ENCODE measurements at places on chromosomes 6 and 20. TPM values are rescaled to one million over a fixed set of nuclear protein-coding genes. Genes with fewer than 3 reads are reported as not detected.

- no peak overlapping the region for H3K27ac ChIP-seq
- no peak for DNase-seq
- H3K4me3 ChIP-seq = no peak overlapping the region
- H3K27me3 ChIP-seq = peaks cover 61% of the 10 kb centered on the region
Measured at GRCh38 chr6:7502743-7503142, 38.7 kb upstream of the DSP start.

DNA sequence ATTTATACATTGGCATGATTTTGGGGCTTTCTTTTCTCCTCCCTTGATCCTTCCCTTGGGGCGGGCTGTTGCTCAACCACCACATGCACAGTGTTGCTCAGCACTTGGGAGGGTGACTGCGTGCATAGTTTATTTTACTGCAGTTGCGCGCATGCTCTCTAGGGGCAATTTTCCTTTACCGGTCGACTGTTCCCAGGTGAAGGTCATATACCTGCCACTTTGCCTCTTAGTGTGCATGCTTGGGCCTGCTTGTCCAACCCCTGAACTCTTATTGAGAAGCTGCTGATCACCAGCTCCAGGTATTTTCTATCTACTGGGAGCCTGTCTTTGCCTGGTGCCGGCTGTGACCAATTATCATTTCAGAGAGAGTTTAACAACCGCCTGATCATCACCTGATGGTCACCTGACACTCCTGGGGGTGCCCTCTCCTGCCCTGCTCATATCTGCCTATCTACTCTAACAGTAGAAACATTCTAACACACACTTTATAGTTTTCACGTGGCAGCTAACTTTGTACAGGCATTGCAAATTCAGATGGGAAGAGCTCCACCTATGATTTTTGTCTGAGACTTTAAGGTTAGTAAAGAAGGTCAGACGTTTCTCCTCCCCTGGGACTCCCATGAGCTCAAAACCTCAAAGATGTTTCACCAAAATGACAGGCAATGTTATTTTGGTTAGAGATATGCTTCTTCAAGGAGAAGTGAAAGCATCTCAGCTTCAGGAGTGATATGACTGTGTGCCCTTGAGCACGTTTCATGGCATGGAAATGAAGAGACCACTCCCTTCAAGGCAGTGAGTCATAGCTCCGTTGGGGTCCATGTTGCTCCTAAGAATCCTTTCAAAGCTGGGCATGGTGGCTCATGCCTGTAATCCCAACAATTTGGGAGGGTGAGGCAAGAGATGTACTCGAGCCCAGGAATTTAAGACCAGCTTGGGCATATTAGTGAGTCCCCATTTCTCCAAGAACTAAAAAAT is 227.5 kb upstream of the MYLIP start:
- H3K36me3 ChIP-seq = no peaks in the 10 kb centered on the region
- peaks cover 4% of the 10 kb centered on the region for H3K27me3 ChIP-seq
- no peak overlapping the region for H3K4me3 ChIP-seq
- H3K27ac ChIP-seq = no peak overlapping the region
- DNase-seq = no peak

CRISP1 gene
- not detected for total RNA-seq

SEC63 gene
- 86.7 TPM for total RNA-seq

DNA sequence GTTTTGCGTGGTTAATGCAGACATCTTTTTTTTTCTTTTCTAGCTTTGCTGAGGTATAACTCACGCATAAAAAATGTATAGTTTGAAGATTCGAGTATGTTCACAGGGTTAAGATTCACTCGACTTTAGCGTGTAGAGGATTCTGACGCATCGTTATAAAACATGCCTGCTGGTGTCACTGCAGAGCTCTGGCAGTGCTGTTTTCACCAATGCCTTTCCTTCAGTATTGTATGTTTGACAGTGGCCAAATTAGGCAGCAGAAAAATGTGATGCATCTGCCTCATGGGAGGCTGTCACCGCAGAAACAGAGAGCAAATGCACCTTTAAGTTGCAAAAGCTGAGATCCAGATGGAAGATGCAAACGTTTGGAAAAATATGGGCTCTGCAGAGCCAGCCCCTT is 18.0 kb upstream of the SIRPB2 start:
- no peaks in the 10 kb centered on the region for H3K4me1 ChIP-seq
- no peak for DNase-seq
- H3K27me3 ChIP-seq = peaks cover 59% of the 10 kb centered on the region
- no peak overlapping the region for H3K27ac ChIP-seq

HLA-DQB1 gene
- 15.7 TPM for total RNA-seq

DNA sequence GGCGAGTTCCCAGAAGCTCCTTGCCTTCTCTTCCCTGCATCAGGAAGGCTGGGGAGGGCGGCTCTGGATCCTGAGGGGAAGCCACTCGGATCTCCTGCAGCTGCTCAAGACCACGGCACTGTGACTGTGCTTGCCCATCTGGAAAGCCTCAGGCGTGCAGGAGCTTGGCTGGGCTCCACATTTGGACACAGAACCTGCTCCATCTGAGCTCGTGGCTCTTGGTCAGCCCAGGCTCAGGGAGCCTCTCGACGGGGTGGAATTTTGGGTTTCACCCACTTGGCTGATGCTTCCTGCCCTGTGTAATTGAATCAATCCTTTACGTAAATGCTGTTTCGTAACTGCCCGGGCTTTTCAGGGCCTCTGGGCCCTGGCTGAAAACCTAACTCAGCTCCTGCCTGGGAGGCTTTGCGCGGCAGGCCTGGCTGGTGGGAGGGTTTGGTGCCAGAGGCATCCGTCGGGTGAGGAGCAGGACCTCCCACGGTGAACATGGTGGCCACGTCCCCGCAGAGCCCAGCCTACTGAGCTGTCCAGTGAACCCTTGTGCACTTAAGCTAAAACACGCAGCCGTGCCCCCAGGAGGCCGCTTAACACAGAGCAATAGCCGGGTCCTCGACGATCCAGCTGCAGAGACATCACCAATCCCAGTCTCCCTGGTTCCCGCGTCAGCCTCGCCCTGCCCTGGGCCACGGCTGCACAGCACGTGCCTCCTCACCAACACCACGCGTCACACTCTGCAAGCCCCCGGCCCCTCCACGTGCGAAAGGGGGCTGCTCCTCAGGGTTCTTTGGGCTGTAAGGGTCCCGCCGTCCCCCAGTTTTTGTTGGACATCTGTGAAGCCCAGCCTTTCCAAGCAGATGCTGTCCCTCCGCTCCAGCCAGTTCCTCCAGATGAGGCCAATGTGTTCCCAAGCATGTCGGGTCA is 241.0 kb downstream of the DLL1 start:
- peaks cover 2% of the 10 kb centered on the region for H3K4me1 ChIP-seq
- H3K36me3 ChIP-seq = no peaks in the 10 kb centered on the region
- DNase-seq = no peak
- peak overlapping the region; percentile 70 for H3K4me3 ChIP-seq

- no peak overlapping the region for H3K27ac ChIP-seq
- H3K36me3 ChIP-seq = no peaks in the 10 kb centered on the region
- no peaks in the 10 kb centered on the region for H3K4me1 ChIP-seq
- no peak for DNase-seq
- peaks cover 40% of the 10 kb centered on the region for H3K27me3 ChIP-seq
Measured at GRCh38 chr6:150276937-150277742, 91.7 kb upstream of the IYD start.

HDGFL1 gene
- total RNA-seq = not detected

All from T-helper 17 cell (primary cell).